Suprapubic skin (tissue), 4 donors: ENCODE measurements at places on chromosomes 12 and 14. TPM values are rescaled to one million over a fixed set of nuclear protein-coding genes. Genes with fewer than 3 reads are reported as not detected.

GRCh38 chr14:100328495-100329163 is 5.5 kb downstream of the SLC25A47 start:
- no peaks in the 10 kb centered on the region for H3K4me1 ChIP-seq
- H3K27me3 ChIP-seq, result no peaks in the 10 kb centered on the region
- no peak for DNase-seq

DNA sequence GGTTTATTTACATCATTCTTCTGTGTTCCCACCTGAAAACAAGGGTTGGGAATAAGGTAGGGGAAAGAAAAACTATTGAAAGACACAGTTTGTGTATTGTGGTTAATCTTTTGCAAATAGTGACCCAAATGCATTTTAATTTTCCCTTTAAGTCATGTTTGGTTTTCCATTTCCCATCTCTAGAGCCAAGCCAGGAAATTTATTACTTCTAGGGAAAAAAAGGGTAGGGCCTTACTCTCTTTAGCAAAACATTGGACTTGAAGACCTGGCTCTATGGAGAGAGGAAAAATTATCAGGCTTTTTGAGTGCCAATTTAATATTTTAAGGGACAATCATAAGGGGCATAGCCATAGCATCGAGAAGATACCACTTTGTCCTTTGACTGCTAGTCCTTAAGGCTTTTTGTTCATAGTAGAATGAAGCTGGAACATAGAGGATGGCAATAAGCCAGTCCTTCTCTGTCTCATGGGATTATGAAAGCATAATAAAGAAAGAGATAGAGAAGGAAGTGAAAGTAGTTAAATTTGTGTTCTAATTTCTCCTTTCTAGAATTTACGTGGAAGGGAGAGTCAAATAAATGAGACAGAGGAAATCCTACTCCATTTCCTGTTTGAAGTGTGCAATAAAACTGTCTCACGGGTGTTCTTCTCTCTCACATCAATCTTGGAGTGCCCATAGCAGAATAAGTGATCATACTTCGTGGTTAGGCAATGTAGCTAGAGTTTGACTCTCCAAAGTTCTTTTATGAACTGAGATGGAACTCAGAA is 50.9 kb upstream of the PPFIA2 start:
- H3K4me3 ChIP-seq, result no peak overlapping the region
- H3K4me1 ChIP-seq, result peaks cover 5% of the 10 kb centered on the region
- H3K27me3 ChIP-seq, result no peaks in the 10 kb centered on the region
- H3K36me3 ChIP-seq, result no peaks in the 10 kb centered on the region
- no peak overlapping the region for H3K27ac ChIP-seq
- no peak for DNase-seq

GRCh38 chr12:127271776-127272175 is 995.2 kb upstream of the TMEM132C start:
- DNase-seq, result no peak
- H3K4me3 ChIP-seq, result no peak overlapping the region
- no peaks in the 10 kb centered on the region for H3K27me3 ChIP-seq
- no peak overlapping the region for H3K27ac ChIP-seq

The SIX1 gene
- 0.31 TPM for total RNA-seq

The SCAF11 gene
- 221 TPM for total RNA-seq
